ENCODE measurements at places on chromosomes 16 and 17.
A peak's percentile ranks its signal among the peaks of the same experiment; 100 is the strongest.

GRCh38 chr16:74682556-74682955, 15.9 kb upstream of the RFWD3 start:
- no peak for DNase-seq

GRCh38 chr17:77693301-77693700, 265.2 kb upstream of the TNRC6C start:
- DNase-seq, result no peak

GRCh38 chr17:4161967-4162305, 18.9 kb downstream of the CYB5D2 start:
- DNase-seq, result no peak

GRCh38 chr17:37359682-37360188, 16.1 kb upstream of the C17orf78 start:
- peak; percentile 48 for DNase-seq

- DNase-seq, result no peak
These were observed 650 bp downstream of the EPN3 start for GRCh38 chr17:50533185-50533584.
